Bronchial epithelial cell (primary cell): ENCODE measurements at places on chromosomes 5 and 9.
A peak's percentile ranks its signal among the peaks of the same experiment; 100 is the strongest.

- DNase-seq, result no peak
These were observed 48.2 kb downstream of the ROPN1L start for GRCh38 chr5:10489810-10490426.

DNA sequence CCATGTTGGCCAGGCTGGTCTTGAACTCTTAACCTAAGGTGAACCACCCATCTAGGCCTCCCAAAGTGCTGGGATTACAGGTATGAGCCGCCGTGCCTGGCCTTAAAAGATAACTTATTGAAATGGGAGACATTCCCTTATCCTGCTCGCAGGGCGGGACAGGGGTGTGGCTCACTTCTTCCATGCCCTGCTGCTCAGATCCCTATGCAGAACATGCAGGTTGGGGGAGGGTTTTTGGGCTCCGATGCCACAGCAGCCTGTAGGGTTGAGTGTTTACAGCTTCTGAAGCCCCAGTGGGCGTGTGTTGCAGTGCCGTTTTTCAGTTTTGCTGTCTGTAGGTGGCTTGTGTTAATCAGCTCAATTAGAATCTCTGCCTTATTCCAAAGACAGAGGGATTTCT lies 108.0 kb upstream of the BRINP1 start:
- no peak for DNase-seq

GRCh38 chr9:130866474-130866965 lies 30.1 kb downstream of the QRFP start:
- DNase-seq, result peak; percentile 88

DNA sequence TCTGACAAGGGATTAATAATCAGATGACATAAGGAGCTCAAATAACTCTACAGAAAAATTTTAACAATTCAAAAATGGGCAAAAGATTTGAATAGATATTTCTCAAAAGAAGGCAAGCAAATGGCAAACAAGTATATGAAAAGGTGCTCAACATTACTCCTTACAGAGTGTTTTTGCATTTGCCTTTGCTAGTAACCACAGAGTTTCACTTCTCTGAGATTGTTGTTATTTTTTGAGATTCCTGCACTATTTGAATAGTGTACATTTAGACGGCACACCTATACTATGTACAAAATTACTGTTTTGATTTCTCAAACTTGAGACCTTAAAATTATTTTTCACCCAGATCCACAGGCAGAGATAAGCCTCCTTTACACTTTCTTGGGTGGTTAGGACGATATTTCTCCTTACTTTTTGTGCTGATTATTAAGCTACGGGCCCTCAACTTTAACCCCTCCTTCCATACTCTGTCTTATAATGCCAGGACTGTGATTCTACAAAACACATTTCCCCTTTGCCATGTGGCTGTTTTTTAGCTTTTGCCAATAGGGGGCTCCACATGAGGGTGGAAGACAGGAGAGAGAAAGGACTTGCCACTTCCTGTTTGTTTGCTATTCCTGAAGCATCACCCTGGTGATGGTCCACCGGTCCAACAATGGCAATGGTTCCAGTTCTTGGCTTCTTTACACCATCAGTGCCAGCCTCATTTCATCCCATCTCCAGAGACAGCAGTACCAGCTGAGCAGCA lies 65.0 kb upstream of the DAP start:
- DNase-seq, result no peak

DNA sequence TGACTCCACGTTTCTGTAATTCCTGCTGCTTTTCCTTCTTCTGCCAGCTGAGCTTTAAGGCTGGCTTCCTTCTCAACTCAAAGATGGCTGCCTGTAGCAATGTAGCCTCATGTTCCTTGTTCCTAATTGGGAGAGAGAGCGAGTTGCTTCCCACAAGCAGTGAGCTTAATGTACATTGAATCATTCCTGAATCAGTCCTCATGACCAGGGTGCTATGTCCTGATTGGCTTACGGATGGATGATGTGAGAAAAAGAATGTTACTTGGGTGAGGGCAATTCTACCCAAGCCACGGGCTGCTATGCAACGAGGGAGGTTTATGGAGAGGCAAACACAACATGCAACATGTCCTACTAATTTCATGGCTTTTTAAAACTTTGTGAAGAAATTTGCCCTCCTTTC lies 356.2 kb downstream of the RASEF start:
- DNase-seq, result no peak

DNA sequence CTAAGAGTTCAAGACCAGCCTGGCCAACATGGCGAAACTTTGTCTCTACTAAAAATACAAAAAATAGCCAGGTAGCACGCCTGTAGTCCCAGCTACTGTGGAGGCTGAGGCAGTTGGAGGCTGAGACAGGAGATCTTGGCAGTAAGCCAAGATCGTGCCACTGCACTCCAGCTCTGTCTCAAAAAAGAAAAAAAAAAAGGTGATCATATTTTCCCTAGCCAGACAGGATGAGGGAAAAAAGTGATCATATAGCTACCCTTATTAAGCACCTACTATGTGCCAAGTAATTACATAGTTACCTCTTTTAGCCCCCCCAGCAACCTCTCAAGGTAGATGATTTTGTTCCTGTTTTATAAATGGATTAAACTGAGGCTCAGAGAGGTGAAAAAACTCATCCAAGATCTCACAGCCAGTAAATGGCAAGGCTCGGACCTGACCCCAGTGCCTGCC lies 18.1 kb upstream of the RPL26L1 start:
- DNase-seq, result no peak

DNA sequence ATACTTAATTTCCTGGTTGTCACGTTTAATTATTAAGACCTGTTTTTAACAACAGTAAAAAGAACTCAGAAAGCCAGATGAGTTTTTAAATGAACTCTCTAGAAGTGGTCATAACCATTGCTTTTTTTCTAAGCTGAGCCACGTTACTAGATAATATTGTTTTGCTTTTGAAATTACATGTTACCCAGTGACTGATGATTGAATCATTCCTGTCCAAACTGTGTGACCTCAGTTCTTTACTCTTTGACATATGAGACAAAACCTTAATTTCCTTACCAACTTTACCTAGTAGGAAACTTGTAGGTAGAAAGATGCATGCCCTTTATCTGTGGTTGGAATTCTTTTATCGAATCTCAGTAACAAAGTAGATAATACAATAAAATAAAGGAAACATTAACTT lies 411.7 kb downstream of the SH3GL2 start:
- DNase-seq, result peak; percentile 28

GRCh38 chr9:104786293-104786692 lies 22.4 kb downstream of the NIPSNAP3B start:
- no peak for DNase-seq

DNA sequence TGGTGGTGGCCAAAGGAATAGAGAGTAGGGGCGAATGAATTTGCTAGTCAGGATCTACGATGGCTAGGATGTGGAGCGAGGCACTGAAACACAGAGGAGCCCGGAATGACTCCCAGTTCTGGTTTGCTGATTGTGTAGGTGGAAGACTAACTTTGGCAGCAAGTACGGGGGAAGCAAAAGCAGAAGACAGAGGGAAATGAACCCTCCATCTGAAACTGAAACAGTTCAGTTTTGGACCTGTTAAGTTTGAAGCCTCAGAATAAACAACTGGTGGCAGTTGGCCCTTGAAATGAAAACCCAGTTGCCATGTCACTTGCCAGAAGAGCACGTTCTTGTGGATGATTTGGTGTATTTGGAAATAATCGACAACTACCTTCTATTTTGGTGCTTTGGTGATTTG lies 15.4 kb upstream of the SMIM15 start:
- no peak for DNase-seq

DNA sequence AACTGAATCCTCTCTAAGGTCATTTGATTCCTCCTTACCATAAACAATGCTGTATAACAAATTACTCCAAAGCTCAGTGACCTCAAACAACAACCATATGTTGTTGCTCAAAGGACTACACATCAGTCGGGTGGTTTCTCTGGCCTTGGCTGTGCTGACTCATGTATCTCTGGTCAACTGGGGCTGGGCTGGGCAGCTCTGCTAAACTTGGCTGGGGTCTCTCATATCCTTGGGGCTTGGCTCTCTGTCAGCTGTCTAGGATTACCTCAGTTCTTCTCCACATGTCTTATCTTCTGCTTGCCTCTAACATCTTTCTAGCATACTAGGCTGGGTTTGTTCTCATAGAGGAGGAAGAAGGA lies 86.4 kb downstream of the GALNT10 start:
- no peak for DNase-seq

- DNase-seq, result no peak
These were observed 18.4 kb upstream of the NME5 start for GRCh38 chr5:138157626-138158025.

- peak; percentile 9 for DNase-seq
These were observed 632.3 kb downstream of the CCDC171 start for GRCh38 chr9:16184964-16185646.

DNA sequence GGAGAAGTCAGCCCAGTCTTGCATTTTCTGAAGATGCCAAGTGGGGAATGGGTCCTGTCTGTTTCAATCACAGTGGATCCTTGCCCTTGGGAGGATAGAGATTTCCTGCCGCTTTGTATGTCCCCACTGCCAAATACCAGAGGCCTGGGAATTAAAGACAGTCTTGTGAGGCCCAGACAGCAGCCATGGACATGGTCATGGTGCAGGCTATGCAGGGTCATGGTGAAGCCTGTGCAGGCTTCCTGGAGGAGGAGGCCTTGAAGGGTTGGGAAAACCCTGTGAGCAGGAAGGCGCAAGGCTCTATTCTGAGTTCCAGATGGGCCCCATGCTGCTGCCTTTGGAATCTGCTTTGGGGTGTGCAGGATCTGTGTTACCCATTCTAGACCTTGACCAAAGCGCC lies 57.3 kb upstream of the PITX1 start:
- DNase-seq, result no peak

- peak; percentile 34 for DNase-seq
These were observed 54.1 kb downstream of the MRPS30 start for GRCh38 chr5:44862808-44863207.

DNA sequence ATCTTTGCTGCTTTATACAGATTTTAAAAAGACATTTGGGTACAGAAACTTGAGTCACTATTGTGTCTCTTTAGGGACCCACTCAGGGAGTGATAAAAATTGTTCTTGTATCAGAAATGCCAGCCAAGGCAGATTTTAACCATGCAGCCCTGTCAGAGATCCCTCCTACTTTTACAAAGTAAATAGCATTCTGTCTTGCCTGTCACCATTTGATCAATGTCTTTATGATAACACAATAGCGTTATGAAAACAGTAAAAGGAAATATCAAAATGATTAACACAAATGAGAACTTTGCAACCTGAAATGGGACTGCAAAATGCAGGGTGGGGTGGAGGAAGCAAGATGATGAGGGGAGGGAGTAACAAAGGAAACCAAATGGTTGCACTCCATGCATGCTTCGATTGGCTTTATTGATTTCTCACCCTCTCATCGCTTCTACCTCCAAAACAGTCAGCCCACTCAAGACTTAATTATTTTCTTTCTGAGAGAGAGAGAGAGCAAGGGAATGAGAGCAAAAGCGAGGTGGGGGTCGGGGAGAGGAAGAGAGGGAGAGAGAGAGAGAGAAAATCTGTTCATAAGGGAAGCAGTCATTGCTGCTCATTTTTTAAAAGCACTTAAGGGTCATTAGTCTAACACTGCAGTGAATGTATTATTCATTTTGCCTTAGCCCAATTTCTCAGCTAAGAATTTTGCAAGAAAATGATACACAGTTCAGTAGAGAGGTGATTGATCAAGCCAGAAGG lies 576.5 kb downstream of the CSNK1G3 start:
- DNase-seq, result no peak

DNA sequence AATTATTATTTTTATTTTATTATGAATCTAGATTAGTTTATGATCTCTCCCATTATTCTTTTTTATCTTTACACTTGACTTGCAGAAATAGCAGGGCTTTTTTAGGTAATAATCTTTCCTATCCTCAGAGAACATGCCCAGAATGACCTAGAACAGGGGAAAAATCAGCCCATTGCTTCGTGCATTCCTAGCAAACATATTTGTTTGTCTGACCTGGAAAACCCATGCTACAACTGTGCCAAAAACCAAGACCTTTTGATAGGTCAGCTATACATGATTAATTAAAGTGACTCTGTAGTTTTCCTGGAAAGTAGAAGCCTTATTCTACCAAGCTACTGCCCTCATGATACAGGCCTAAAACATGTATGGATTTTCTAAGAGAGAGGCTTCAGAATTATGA lies 24.1 kb upstream of the CCDC112 start:
- no peak for DNase-seq

- DNase-seq, result no peak
These were observed 179.2 kb downstream of the HSPA4 start for GRCh38 chr5:133230823-133231578.

DNA sequence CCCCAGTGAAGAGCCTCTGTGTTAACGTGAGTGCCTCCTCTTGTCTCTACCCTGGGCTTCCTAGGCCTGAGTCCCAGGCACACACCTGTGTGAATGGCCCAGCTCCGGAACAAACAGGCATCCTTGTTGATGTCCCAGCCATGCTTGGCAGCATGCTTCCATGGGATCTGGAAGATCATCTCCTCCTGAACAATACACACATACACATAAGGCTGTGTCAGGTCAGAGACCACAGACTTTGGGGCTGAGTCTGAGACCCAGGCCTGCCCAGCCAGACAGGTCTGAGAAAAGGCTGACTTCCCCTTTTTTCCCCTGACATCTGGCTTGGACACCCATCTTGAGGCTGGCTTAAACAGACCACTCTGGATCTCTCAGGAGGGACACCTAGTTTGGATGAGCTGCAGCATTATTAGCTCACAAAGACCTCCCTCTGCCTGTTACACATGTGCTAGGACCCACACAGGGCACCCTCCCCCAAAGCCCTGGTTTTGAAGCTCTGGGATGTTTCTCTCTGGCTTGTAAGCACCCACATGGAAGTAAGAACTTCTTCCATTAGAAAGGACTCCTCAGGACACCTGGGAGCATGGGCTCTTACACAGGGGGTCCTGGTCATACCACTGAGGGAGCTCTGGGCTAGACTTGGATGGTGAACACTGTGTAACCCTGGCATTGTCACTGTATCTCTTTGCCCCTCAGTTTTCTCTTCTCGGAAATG lies 2.6 kb downstream of the IRF1 start:
- no peak for DNase-seq

DNA sequence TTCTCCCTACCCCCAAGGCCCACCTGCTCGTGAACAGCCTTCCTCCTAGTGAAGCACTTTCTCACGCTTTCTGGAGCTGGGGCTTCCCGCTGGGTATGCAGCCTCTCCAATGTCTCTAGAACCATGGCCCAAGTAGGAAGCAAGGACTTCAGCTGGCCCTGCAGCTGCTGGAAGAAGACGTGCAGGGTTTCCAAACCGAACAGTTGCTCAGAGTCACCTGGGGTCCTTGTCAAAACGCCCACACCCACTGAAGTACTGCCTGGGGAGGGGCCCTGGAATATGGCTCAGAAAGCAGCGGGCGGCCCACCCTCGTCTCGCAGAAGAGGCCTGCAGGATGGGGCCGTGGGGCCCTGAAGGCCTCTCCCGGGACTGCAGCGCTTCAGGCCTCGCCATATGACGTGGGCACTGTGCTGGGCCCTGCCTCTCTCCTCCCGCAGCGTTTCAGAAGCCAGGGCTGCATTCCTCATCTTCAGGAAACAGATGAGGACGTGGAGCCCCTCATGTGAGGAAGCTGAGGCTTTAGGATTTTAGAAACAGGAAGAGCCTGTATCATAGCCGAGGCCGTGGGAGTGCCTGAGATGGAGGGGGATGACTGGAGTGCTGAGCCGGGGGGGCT lies 116.0 kb upstream of the LMX1B start:
- no peak for DNase-seq
